Lower lobe of right lung (tissue), 2 donors: ENCODE measurements at places on chromosomes 5 and 9.

- DNase-seq: no peak
Observed at GRCh38 chr9:131625790-131626670, 80.7 kb downstream of the PRRT1B start.

GRCh38 chr5:134738963-134739661 is 764 bp downstream of the CAMLG start:
- DNase-seq: no peak

DNA sequence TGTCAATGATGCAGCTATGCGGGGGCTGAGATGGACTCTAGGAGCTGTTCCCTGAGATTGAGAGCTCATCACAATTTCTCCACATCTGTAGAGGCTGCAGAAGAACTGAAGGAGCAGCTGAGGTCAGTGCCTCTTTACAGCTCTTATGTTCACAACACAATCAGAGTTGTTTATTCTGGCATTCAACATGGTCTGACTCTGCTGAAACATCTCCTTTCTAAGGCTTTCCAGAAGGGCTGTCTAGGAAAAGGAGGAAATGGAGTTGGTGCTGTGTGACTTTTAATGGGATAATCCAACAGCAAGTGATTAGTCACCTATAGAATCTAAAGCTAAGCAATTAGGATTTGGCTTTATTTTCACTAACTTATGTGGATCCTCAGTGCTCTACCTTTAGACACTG is 6.0 kb downstream of the POU5F2 start:
- no peak for DNase-seq

- no peak for DNase-seq
Observed at GRCh38 chr5:145178641-145179523, 656.3 kb downstream of the PRELID2 start.

GRCh38 chr9:90105773-90106172 is 501.0 kb downstream of the GADD45G start:
- no peak for DNase-seq

GRCh38 chr5:149221326-149221725 is 50.3 kb upstream of the AFAP1L1 start:
- DNase-seq: no peak

DNA sequence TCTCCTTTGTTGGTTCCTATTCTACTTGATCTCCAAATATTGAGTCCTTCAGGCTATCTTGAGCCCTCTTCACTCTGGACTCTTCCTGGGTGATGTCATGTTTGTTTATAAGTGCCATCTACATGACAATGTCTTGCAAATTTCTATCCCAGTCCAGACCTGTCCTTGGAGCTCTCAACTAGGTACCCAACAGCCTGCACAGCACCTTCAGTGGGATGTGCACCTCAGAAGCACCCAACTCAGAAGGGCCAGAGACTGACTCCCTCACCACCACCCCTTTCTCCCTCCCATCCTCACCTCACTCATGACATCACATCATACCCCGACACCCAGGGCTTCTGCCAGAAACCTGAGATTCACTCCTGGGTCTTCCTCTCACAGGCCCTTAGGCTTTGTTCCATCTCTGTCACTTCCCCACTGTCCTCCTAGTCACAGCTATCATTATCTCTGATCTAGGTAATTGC is 14.4 kb downstream of the TXN start:
- DNase-seq: no peak

GRCh38 chr5:110371725-110372041 is 354.8 kb downstream of the TMEM232 start:
- DNase-seq: no peak

DNA sequence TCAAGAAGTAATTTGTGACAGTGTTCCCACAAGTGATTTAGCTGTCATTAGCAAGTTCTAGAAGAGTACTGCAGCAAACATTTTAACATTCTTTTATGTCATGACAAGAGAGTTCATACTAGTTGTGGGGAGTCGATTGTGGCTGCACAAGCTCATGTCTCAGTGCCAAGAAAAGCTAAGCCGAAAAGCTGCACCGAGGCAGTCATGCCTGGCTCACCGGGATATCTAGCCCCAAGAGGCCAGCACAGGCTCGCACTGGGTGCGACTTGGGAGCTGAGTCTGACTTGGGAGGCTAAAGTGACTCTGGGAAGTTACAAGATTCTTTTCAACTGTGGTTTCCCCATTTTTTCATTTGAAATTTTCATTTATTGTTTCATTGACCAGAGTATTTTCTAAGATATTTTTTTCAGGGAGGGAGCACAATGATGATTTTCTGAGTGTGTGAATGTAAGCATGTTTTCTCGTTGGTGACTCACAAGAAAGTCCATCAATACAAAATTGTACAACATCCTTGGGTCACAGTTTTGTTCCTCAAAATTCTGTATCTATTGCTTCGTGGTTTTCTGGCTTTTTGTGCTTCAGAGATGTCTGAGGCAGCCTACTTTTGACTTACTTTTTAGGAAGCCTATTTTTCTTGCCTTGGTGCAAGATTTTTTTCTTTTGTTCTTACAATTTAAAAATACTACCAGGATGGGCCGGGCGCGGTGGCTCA is 18.7 kb downstream of the CAST start:
- no peak for DNase-seq

DNA sequence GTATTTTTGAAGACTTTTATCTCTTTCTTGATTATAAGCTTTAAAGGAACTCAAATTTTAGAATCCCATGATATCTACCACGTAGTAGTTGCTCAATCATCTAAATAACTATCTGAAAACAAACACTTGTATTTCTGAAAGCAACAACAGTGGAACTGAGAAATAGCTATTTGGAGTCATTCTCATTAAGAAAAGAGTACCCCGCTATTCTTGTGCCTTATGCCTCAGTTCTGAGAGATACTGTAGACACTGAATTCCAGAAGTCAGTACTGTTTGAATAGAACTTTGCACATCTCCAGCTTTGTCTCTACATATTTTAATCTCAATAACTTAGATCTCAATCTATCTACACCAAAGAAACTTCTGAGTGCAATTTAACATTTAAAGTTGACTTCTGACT is 11.4 kb downstream of the CHD1 start:
- no peak for DNase-seq

DNA sequence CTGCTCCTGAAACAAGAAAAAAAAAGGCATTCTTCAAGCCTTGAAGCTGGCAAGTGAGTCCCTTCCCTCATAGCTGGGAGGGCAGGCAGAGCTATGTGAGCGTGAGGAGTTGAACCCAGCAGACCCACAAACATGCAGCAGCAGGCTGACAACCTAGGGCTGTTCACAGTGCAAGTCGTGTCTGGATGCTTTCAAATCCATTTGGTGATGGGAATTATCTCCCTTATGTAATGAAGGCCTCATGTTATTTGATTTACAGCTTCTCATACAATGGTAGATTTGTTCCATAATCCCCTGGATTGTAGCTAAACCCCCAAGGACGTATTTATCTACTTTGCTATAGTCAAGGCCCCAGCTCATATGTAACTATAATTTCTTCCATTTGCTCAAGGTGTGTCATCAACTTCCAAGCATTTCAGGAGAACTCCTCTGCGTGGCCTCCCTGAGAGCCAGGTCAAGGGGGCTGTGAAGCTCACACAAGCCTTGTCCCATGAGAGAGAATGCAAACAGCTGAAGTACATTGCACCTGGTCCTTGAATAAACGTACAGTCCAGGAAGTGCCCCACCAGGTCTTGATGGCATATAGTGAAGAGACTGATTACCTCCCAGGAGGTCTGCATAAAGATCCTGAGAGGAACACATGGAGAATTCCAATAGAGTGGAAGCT is 124.8 kb upstream of the SLC1A3 start:
- no peak for DNase-seq

DNA sequence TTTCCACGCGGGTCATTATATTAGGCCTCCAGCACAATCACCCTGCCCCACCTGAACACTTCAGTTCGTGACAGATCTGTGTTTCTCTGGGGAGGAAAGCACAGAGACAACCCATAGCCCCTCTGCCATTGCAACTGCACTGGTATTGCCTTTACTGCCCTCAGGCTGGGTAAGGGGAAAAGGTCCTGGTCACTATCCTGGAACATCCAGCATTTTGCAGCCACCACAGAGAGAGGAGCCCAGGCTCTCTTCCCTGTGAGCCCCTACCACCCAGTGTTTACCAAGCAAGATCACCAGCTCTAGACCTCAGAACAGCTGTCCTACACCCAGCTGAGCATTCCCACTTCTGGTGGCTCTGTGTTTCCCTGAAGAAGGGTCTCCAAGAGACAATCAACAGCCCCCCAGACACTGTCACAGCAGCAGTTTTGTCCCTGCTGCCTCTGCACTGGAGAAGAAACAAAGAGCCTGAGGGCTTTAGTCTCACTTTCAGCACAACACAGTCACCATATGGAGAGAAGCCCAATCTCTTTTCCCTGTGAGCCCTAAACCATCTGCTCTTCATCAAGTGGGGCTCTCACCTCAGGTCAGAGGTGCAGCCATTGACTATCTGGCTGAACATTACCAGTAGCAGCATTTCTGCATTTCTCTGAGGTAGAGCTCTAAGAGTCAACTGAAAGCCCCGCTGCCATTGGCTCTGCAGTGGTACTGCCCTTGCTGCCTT is 655.2 kb upstream of the FAM174A start:
- no peak for DNase-seq

- peak; percentile 87 for DNase-seq
Observed at GRCh38 chr5:169637085-169637548, at the start of gene DOCK2. DOCK2 (plus strand) TSS chr5:169637275; CDS start chr5:169637327, 52 bp downstream.

- no peak for DNase-seq
Observed at GRCh38 chr9:8259028-8259427, 459.4 kb upstream of the DMAC1 start.
